ENCODE measurements at places on chromosomes 13 and 19. TPM values are rescaled to one million over a fixed set of nuclear protein-coding genes. Genes with fewer than 3 reads are reported as not detected.

GRCh38 chr13:89796196-89796595 lies 1551.3 kb upstream of the MIR17HG start:
- H3K36me3 ChIP-seq, result no peaks in the 10 kb centered on the region
- H3K27me3 ChIP-seq, result no peaks in the 10 kb centered on the region
- peaks cover 5% of the 10 kb centered on the region for H3K4me1 ChIP-seq
- DNase-seq, result no peak

- no peak overlapping the region for H3K27ac ChIP-seq
- H3K27me3 ChIP-seq, result no peaks in the 10 kb centered on the region
- peaks cover 12% of the 10 kb centered on the region for H3K36me3 ChIP-seq
- DNase-seq, result no peak
Measured at GRCh38 chr13:99516153-99516929, 15.1 kb downstream of the TM9SF2 start.

GRCh38 chr13:20995245-20995838 lies 66.0 kb downstream of the LATS2 start:
- peaks cover 30% of the 10 kb centered on the region for H3K36me3 ChIP-seq
- DNase-seq, result no peak
- no peak overlapping the region for H3K4me3 ChIP-seq
- H3K27ac ChIP-seq, result peak overlapping the region; percentile 21

DNA sequence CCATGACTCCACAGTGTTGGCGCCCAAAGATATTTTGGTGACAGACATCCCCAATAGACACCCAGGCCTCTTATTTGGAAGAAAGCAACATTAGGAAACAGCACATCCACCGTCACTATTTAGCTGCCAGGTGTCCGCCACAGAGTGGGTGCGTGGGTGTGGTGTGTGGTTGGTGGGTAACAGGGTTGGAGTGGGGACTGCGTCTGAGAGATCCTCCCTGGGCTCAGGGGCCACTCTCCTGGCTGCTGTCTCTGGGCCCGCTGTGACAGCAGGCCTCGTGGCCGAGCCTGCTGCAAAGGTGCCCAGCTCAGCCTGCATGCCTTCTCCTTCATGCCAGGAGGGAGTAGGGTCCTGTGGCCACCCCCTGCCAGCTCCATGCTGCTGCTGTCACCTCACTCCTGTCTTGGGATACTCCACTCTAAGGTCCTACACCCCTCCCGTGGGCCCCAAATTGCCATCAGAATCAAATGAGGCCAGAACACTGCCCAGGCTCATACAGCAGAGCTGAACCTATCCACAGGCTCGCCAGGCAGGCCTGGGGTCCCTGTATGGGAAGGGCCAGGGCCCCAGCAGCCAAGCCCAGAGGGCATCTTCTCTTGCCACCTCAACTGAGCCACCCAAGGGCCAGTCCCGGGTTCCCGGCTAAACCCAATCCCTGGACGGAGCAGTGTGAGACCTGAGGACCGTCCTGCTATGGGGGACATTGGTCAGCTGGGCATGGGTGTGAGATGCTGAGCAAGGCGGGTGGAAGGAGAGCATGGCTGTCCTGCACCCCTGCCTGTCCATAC lies 24.7 kb upstream of the TIMM44 start:
- peaks cover 28% of the 10 kb centered on the region for H3K36me3 ChIP-seq
- H3K27me3 ChIP-seq, result no peaks in the 10 kb centered on the region
- DNase-seq, result no peak
- no peak overlapping the region for H3K27ac ChIP-seq
- no peak overlapping the region for H3K4me3 ChIP-seq

DNA sequence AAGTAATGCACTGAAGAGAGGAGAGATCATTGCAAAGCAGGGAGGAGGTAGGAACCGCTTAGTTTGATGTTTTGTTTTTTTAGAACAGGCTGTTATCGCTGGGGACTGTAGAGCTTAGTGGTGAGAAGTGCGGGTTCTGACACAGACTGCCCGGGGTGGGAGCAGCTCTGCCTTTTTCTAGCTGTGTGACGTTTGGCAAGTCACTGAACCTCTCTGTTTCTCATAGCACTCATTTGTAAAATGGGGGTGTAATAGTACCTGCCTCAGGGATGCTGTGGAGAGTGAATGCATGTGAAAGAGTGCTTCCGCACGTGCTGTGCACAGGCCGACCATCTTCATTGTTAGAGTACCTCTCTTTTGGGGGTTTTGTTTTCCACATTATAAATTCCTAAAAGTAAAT lies 19.3 kb downstream of the PRAM1 start:
- H3K4me1 ChIP-seq, result peaks cover 7% of the 10 kb centered on the region
- H3K36me3 ChIP-seq, result peaks cover 36% of the 10 kb centered on the region
- no peak overlapping the region for H3K27ac ChIP-seq
- H3K27me3 ChIP-seq, result no peaks in the 10 kb centered on the region
- no peak for DNase-seq

Gene CPAMD8
- total RNA-seq, result 294 TPM

GRCh38 chr19:2503521-2504109 lies 27.7 kb downstream of the GADD45B start:
- peak overlapping the region; percentile 88 for H3K27ac ChIP-seq
- no peaks in the 10 kb centered on the region for H3K36me3 ChIP-seq
- DNase-seq, result no peak
- no peak overlapping the region for H3K4me3 ChIP-seq

DNA sequence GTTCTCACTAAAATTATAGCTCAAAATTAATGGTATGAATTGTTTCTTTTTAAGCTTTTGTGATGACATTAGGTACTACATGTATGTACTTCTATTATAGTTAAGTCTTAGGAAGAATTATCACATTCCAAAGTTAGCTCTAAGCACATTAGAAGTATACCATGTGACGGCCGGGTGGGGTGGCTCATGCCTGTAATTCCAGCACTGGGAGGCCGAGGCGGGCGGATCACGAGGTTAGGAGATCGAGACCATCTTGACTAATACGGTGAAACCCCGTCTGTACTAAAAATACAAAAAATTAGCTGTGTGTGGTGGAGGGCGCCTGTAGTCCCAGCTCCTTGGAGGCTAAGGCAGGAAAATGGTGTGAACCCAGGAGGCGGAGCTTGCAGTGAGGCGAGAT lies 1265.1 kb upstream of the SPRY2 start:
- H3K27ac ChIP-seq, result no peak overlapping the region
- H3K36me3 ChIP-seq, result no peaks in the 10 kb centered on the region
- H3K4me1 ChIP-seq, result no peaks in the 10 kb centered on the region
- H3K27me3 ChIP-seq, result peaks cover 4% of the 10 kb centered on the region

DNA sequence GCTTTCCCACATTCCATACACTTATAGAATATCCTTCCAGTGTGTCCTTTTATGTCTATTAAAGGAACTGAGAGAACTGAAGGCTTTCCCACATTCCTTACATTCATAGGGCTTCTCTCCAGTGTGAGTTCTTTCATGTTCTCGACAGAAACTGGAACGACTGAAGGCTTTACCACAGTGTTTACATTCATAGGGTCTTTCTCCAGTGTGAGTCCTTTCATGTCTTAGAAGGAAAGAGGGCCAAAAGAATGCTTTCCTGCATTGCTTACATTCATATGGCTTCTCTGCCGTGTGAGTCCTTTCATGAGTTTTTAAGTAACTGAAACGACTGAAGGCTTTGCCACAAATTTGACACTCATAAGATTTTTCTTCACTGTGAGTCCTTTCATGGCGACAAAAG lies 22.3 kb downstream of the ZNF44 start:
- DNase-seq, result no peak
- H3K27me3 ChIP-seq, result no peaks in the 10 kb centered on the region
- H3K4me3 ChIP-seq, result no peak overlapping the region
- H3K36me3 ChIP-seq, result peaks cover 63% of the 10 kb centered on the region
- no peak overlapping the region for H3K27ac ChIP-seq
- H3K4me1 ChIP-seq, result no peaks in the 10 kb centered on the region

Gene ASPDH
- total RNA-seq, result not detected

Gene NLRP9
- not detected for total RNA-seq

Gene MEIOSIN
- total RNA-seq, result not detected

Gene ANKRD24
- 0.89 TPM for total RNA-seq

- no peak for DNase-seq
- peaks cover 33% of the 10 kb centered on the region for H3K36me3 ChIP-seq
- no peaks in the 10 kb centered on the region for H3K4me1 ChIP-seq
- H3K4me3 ChIP-seq, result no peak overlapping the region
Measured at GRCh38 chr13:72851678-72852014, 69.7 kb downstream of the PIBF1 start.

- H3K27me3 ChIP-seq, result peaks cover 13% of the 10 kb centered on the region
- no peak overlapping the region for H3K27ac ChIP-seq
Measured at GRCh38 chr13:20121159-20121525, 39.7 kb downstream of the GJA3 start.

Gene DPP9
- 45.6 TPM for total RNA-seq

Gene IGSF23
- not detected for total RNA-seq

All from osteocyte (in vitro differentiated cells).